ENCODE measurements at places on chromosomes 12 and 14.

DNA sequence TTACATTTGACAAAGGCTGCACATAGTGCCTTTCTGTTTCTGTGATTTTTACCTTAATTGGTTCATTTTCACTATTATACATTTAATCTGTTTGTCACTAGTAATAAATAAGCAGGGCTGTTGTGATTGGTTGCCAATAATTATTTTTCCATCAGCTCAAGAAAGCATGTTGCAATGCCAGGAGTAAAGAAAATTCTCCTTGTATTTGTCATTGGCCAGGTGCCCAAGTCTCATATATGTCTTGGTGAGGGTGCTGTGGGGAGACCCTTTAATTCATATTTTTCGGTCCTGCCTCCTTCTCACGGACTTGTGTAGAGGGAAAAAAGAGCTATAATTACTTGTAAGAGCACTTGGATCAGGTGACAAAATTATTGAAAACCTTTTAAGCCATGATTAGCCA lies 108.0 kb downstream of the KITLG start:
- no peak for DNase-seq

DNA sequence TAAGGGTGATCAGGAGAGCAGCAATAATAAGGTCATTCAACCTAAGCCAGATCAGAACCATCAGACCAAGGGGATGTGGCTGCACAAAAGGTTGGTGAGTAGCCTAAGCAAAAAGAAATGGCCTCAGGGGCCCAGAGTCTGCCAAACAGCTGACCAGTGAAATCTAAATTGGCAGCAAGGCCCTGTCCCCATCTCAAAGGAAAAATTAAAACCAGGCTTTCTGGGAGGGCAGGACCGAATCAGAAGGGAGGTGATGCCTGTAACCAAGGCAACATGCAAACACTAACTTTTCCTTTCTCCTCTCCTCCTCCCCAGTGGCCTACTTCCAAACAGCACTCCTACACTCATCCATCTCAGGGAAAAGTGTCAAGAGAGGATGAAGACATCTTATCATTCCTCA lies 256.4 kb downstream of the NUAK1 start:
- no peak for DNase-seq

GRCh38 chr12:78888568-78888967 lies 24.0 kb downstream of the SYT1 start:
- DNase-seq, result no peak

GRCh38 chr12:98437166-98437565 lies 78.2 kb upstream of the TMPO start:
- no peak for DNase-seq

DNA sequence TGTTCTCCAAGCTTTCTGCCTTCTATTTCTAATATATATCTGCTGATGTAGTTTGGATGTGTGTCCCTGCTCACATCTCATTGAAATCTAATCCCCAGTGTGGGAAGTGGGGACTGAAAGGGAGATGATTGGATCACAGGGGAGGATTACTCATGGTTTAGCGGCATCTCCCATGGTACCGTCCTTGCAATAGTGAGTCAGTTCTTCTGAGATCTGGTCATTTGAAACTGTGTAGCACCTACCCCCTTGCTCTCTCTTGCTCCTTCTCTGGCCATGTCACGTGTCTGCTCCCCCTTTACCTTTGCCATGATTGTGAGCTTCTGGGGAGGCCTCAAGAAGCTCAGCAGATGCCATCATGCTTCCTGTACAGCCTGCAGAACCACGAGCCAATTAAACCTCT lies 26.2 kb upstream of the ALX1 start:
- DNase-seq, result no peak
